Coronary artery (tissue), 2 donors: ENCODE measurements at places on chromosomes 11 and 22.

- no peak for DNase-seq
Measured at GRCh38 chr11:24779791-24780190, 282.9 kb downstream of the LUZP2 start.

DNA sequence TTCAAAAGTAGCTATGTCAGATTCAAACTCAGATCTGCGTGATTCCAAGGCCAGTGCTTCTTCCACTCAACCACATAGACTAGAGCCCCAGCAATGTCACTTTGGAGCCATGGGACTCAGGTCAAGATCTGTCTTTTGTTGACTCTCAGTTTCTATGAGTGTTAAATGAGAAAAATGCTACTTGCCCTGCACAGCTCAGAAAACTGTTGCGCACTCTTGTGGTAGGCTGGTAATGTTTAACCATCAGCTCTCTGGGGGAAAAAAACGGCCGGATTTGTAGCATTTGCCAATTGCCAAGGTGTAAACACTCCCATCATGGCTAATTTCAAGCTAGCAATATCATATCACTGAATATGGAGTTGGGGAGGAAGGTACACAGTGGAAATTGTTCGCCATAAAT, 328.1 kb upstream of the SYN3 start:
- no peak for DNase-seq

GRCh38 chr11:67254798-67255197, 11.5 kb upstream of the GRK2 start:
- no peak for DNase-seq

DNA sequence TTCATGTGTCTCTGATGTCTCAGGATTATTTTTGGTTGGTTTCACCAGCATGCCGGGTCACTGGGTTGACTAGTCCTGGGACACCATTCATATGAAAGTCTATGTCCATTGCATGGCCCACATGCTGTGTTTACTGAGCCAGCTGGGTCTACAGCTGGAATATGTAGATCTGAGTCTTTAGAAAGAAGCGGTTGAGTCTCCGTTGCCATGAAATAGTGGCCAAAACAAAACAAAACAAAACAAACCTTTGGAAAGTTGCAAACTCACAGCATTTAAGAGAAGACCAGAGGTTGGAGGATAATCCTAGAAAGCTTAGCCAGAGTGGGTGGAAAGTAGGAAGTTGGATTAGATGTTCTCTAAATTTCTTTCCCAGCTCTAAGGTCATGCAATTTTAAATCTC, 191.8 kb upstream of the NTM start:
- DNase-seq = no peak

GRCh38 chr11:65558002-65558929, at the start of gene LTBP3:
Gene LTBP3, minus strand, starts transcription at chr11:65558359. Its CDS starts 400 bp downstream, at chr11:65557959.
- peak; percentile 93 for DNase-seq

DNA sequence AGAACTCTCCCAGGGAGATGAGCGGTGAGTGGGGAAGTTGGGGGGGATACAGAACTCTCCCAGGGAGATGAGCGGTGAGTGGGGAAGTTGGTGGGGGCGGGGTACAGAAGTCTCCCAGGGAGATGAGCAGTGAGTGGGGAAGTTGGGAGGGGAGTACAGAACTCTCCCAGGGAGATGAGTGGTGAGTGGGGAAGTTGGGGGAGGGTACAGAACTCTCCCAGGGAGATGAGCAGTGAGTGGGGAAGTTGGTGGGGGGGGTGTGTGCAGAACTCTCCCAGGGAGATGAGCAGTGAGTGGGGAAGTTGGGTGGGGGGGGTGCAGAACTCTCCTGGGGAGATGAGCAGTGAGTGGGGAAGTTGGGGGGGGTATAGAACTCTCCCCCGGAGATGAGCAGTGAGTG, 186.5 kb downstream of the SHANK2 start:
- DNase-seq = no peak

DNA sequence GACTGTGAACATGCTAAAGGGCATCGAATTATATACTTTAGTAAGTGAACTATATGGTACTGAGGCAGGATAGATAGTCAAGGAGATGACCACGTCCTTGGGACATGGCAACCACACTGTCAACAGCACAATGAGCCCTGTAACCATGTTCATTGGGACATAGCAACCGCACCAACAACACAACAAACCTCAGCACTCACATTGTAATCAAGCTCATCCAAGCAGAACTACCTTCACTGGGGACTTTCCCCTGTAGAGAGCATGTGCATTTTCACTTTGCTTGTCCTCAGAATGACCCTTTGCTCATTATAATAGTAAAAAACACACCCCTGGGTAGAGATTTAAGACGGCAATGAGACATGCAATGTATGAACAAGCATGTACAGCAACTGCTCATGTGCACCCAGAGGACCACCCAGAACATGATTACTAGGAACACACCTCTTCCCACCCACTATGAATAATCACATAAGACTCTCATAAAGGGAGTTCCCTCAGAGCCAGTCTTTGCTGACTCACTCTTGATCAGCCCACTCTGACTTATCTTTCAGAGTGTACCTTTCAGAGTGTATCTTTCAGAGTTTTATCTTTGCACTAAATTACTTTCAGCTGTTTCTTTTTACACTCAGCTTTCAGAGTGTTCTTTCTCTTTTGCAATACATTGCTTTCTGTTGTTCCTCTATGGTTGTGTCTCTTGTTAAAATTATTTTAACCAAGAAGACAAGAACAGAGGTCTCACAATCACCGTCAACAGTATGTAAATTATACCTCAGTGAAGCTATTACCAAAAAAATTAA, 4.1 kb upstream of the PLAAT2 start:
- DNase-seq = no peak

GRCh38 chr22:36659762-36660509, 43.6 kb downstream of the CACNG2 start:
- DNase-seq = peak; percentile 90

- no peak for DNase-seq
Measured at GRCh38 chr11:1565904-1566247, 6.2 kb downstream of the DUSP8 start.

DNA sequence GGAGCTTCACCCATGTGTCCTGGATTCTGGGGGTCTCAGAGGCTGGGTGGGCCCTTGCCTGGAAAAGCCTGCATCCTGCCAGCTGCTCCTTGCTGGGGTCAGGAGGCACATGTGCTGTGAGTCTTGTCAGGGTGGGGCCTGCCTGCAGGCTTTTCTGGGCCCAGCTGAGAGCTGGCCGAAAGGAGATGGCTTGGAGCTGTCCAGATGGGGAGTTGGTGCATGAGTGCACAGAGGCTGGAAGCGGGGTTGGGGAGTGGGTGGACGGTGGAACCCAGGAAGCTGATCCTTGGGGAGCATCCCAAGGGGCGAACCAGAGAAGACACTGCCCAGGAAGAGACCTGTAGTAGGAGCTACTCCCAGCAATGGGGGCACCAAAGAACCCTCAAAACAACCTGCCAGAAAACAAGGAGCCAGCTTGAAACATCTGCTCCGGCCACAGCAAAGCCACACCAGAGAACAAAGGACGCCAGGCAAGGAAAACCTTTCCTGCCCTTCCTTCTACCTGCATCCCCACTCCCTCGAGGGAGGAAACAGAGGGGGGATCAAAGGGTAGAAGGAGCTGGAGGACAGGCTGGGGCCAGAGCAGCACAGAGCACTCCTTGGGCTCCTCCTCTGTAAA, 8.2 kb upstream of the KCTD17 start:
- no peak for DNase-seq

- DNase-seq = no peak
Measured at GRCh38 chr22:22047266-22047665, 64.7 kb upstream of the TOP3B start.

- DNase-seq = no peak
Measured at GRCh38 chr22:39365492-39365780, 15.6 kb downstream of the SYNGR1 start.

GRCh38 chr11:76824980-76825725, 35.6 kb upstream of the ACER3 start:
- no peak for DNase-seq

- no peak for DNase-seq
Measured at GRCh38 chr11:65355776-65356393, 1.3 kb downstream of the TIGD3 start.

- DNase-seq = no peak
Measured at GRCh38 chr11:120249279-120250262, 9.6 kb downstream of the POU2F3 start.

DNA sequence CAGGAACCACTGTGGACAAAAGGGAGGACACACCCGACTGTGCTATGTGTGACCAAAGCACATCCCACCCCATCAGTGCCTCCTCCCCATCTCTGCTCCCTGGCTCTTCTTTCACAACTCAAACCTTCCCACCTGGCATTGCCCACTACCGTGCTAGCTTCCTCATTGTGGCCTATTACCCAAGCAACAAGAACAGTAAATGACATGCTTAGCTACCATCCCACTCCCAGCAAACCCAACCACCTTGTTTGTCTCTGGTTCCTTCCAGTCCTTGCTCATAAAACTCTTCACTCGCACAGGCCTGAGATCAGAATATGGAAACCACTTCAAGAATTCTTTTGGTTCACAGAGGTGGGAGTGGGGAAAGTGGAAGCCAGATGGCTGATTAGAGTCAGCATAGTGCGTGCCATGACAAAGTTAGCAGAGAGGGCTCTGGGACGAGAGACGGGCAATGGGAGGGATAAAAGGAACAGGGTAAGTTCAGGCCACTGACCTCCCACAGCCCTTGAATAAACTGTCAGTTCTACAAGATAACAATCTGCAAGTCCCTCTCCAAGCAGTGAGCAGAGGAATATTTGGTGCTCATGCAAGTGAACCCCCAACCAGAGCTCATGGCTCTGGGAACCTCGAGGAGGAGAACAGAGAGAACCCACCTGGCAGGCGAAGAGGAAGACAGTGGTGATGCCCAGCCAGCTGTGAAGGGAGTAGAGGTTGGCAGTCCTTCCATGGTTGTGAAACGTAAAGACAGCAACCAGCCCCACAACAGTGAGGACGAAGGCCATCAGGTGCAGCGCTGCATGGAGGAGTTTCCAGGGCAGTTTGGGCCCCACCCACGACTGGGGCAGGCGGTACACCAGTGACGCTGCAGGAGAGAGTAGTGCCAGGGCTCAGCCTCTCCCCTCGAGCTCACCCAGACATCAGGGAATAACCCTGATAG, 8.3 kb downstream of the CYB561A3 start:
- DNase-seq = no peak

DNA sequence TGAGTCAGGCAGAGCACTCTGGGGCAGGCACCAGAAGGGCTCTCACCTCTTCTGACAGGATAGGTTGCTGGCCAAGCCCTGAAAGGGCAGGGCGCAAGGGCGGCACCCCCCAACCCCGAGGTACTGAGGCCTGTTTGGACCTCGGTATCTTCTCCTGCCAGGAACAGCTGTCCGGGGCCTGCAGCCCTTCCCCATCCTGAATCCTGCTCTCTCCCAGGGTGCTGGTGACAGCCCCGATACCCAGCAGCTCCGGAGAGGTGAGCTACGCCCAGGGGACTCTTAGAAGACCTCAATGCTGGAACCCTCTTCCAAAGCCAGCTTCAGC, 79.1 kb downstream of the PHF21B start:
- DNase-seq = no peak

GRCh38 chr11:120662071-120662676, 150.6 kb downstream of the GRIK4 start:
- DNase-seq = no peak

DNA sequence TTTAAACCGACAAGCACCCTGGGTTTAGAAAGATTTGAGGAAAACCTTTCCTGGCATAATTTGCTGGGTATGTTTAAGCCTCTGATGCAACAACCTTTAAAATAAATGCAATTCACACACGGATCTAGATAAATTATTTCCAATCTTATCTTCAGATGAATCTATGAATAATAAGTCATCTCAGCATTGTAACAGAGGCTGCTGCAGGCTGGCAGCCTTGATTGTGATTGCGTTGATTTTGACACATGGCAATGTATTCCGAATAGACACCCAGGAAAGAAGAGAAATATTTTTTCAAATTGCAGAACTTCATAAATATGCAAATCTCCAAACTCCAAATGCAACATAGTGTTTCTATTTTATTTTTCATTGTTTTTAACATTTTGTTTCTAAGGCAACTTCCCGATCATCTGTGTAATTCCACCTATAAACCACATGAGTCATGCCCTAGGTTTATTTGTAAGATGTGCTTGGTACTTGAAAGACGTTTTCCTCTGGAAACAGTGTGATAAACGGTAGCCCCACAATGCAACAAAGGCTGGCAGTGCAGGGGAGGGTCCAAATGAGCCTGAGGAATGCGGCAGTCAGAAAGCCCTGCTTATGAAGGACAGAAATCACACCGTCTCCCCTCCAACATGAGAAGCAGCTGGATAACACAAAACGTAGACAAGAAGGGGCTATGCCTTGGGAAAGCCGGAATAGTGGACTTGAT, 359.0 kb downstream of the BRD1 start:
- DNase-seq = no peak

GRCh38 chr11:110147962-110148709, 54.9 kb downstream of the ZC3H12C start:
- no peak for DNase-seq

- no peak for DNase-seq
Measured at GRCh38 chr11:120102050-120102863, 35.7 kb downstream of the TRIM29 start.

DNA sequence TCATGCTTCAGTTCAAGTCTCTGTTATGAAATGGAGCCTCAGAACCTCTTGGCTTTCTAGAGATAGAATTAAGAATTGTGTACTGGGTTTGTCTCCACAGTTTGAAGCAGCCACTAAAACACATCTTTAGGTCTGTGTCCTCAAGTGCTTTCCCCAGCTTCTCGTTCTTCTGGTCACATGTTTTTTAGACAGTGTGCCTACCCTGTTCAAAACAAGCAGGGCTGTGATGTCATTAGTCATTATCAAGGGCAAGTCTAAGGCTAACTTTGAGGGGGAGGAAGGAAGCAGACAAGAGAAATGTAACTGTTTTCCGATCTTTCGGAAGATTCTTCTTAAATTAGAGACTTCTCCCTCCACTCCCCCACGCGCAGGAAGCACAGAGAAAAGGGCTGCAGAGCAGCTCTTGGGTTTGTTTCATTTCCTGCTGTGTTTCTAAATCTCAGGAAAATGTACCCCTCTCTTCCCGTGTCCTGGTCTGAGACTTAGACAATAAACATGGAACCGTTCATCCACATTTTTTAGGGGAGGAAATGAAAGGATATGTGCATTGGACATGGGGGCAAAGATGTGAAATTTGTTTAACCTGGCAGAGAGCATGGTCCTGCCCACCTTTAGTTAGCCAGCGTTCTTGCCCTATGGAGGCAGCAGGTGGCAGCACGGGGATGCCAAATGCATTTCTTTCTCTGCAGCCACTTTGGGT, 3.1 kb downstream of the AKIP1 start:
- DNase-seq = no peak

DNA sequence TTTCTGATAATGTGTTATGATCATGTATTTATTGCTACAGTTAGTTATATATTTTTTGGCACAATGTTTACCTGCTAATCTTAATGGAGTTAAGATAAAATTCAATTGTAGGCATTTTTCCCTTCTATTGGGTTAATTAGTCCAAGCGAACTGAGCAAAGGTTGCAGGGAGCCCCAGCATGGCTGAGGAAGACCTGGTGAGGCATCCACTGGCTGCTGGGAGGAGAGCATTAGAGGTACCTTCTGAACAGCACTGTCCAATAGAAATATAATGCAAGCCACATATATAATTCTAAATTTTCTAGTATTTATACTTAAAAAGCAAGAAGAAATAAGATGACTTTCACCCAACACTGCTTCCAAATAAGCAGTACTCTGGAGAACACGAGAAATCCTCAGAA, 689 bp upstream of the TMEM126A start:
- DNase-seq = no peak
